ENCODE measurements at places on chromosomes 1 and 21.

DNA sequence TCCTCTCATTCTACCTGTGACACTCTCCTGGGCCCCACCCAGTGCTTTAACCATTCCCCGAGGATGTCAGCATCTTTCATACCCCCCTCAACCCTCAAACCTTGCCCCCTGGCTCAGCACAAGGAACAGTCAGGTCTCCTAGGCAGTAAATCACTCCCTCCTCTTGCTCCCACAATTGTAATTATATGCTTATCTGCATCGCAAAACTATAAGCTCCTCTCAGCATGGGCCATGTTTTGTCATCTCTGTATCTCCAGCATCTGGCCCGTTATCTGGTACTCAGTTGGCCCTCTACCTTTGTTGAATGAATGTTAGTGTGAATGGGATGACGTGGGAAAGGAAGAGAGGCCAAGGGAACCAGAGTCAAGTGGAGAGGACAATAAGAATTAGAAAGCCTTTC is 2.8 kb upstream of the ELOVL1 start:
- no peak for DNase-seq

DNA sequence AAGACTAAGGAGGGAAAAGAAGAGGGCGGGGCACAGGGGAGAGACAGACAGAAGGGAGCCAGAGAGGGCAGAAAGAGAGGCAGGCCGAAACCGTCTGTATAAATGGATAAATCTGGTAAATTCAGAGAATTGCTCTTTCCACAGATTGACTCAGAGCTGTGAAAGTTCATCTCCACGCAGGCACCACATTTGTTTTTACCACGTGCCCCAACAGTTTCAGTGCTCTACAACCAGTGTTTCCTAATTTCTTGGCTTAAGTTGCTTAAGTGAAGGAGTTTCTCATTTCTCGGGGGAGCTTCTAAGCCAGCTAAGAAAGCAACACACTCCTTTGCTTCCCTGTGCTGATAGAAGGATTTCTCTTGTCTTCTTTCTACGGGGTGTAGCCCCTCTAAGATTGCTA is 87.1 kb downstream of the ENAH start:
- no peak for DNase-seq

DNA sequence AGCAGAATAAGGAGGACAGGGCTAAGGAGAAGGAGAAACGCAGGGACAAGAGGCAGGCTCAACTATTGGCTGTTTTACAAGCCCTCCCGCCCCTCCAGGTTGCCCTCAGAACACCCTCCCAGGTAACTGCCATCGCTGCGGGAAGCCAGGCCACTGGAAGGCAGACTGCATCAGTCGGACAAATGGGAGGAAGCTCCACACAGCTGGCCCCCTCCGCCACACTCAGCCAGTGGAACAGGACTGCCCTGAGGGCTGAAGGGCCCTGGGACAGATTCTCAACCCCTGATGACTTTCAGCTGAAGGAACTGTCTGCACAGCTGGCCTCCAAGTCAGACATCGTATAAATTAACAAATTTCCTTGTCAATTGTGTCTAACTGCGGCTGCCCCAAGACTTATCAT is 21.8 kb downstream of the LRRC3 start:
- DNase-seq = no peak

DNA sequence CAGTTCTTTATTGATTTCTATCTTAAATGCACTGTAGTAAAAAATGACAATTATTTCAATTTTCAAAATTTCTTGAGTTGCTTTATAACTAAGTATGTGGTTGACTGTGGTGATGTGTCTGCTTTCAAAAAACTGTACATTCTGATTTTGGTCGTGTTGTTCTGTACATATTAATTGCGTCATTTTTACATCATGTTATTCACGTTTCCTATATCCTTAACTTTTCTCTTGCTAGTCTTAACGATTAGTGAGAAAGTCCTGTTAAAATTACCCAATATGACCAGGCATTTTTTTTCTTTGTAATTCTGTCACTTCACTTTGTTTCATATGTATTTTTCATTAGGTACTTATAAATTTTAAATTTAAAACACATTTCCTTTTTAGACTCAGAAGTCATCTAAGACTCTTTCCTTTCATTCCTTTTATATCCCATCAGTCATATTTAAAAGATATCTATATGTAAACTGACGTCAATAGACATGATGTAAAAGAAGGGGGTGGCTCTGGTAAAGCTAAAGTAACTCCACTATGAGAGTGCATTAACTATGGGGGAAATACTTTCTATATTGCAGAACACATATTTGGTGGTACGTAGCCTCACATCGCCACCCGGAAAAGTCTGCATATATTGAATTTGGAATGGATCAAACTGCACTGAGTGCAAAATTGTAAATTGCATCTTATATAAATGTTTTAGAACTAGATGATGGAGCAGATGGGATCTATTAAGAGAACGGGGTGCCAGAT is 1.1 kb upstream of the COA6 start:
- no peak for DNase-seq

DNA sequence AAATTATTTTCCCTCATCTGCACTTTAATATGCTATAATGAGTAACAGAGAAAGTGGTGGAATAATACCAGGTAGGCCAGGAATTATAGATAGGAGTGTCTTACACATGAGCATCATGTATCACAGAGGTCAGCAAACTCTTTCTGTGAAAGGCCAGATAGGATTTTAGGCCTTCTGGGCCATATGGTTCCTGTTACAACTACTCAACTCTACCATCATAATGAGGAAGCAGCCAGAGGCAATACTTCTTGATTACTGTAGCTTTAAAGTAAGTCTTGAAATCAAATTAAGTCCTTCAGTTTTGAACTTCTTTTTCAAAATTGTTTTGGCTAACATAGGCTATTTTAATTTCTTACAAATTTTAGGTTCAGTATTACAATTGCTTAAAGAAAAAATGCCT is 32.1 kb upstream of the IGSF3 start:
- DNase-seq = no peak

GRCh38 chr1:36905941-36906340 is 128.4 kb downstream of the GRIK3 start:
- DNase-seq = no peak

DNA sequence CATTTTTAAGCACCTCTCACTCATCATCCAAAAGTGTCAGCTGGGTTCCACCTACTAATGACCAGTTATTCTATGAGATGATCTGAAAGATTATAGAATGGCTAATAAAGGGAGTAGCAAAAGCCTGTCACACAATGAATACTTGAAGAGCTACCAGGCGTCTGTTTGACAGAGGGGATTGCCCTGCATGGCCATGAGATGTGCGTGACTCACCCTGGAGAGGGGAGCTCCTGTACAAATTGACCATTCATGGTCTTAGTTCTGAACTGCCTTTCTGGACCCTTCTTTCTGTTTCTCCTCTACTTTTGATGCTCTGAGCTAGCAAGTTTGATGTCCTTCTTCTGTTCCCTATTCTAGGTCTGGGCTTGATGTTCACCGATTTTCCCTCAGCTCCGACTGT is 85.2 kb upstream of the ABCD3 start:
- no peak for DNase-seq

- no peak for DNase-seq
Measured at GRCh38 chr1:20166051-20166450, 19.8 kb upstream of the UBXN10 start.

DNA sequence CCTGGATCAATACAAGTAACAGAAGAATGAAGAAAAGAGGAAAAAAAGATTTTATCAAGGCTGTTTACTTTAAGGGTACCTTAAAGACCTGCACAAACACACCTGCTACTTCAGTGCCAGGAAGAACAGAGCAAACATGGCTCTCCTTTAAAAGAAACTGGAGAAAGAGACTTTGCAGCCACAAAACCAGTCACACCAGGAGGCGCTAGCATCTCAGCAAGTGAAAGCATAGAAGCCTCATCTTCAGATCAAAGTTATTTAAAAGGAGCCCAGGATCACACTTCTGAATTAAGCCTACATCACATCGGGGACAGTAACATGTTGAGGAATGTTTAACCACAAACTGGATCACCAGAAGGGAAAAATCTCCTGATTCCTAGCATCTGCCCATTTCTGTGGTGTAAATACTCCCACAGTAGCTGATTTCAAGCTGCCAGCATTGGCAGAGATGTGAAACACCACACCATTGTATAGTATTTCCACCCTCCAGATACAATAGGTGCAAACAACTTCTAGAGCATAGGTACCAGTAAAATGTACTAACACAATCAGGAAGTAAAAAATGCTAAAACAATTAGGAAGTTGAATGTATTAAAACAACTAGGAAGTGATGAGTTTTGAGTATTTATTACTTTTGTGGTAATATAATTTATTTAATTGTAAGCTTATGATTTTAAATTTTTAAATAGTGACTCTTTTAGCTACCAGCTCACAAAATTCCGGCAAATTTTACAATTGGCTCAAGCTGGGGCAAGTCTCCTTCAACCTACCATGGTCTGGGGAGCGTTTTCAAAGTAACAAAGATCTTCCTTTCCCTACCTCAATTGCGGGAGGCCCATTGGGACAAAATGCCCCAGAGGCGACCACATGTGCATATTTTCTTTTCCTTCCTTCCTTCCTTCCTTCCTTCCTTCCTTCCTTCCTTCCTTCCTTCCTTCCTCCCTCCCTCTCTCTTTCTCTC is 105.3 kb upstream of the CLDN14 start:
- DNase-seq = peak; percentile 68

- DNase-seq = no peak
Measured at GRCh38 chr1:17039522-17039921, 14.3 kb downstream of the SDHB start.

DNA sequence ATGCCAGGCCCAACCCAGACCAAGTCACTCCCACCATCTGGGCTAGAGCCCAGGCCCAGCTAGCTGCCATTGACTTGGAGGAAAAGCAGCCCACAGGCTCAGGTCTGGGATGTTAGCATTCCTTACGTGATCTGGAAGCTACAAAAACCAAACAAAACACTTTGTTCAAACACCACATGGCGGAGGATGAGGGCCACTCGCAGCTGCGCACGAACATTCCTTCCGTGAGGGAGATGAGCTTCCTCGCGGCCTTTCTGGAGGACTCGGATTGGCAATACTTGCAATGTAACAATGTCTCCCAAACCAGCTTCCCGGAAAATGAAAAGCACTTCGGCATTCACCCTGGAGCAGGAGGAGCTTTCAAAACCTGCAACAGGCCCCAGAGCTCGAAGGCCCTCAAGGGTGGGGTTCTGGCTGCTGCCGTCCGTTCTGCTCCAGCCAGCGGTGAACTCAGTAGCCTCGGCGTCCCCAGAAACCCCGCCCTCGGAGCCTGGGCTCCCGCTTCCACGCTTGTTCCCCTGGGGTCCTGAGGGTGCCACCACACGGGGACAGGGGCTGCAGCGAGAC is 40.5 kb downstream of the COL6A1 start:
- DNase-seq = no peak

- DNase-seq = no peak
Measured at GRCh38 chr1:22252251-22252650, 109.4 kb upstream of the WNT4 start.

DNA sequence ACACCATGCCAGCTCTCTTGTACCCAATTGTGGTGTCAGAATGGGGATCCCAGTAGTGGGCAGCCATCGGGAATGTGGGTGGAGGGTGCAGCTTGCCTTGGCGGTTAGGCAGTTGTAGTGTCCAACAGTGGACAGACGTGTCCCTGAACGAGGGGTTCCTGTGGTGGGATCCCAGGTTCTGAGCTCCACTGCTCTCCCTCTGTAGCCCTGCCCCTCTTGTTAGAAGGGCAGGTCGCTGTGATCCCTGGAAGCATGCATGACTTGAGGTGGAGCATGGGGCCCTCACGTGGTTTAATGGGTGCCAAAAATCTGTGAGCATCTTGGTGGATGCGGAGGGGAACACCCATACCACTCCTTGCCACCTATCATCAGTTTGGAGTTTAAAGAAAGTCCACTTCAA is 4.3 kb downstream of the GALNT2 start:
- DNase-seq = no peak

DNA sequence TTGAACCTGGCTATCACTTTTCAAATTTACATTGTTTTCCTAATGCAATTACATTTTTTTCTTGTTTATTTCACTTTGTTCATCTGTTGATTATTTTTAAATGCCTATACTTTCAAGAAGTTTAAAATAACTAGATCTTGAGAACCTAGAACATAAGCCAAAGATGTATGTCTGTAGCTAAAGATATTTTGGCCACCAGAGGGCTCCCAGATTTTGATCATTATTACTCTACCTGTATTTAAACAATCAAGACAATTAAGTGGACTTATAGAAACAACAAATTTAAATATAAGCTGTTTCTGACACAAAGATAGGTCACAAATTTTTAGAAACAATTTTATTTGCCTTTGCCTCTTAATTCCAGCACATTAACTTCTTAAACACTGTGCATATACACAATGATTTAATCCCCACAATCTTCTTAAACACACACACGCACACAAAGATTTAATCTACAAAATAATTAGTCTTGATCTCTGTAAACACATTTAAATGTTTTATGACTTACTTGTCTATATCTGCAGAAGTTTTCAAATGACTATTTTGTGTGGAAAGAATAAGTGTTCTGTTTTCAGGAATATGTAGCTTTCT is 380.0 kb downstream of the DSCAM start:
- DNase-seq = no peak

DNA sequence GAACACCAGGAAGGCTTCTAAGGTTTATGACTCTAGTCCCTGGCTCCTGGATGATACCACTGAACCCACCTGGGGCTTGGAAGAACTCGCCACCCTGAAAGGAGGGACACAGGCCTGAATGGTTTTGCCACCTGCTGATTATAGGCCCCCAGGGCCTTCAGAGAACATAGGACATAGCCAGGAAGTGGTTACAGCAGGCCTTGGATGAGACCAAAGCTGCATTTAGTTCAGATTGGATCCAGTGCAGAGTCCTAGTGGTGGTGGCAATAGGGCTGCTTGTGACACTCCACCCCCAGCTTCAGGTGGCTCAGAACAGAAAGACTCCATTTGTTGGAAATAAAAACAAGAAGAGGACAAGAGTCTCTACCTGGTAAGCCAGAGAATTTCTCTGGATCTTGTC is 101.6 kb upstream of the PLPPR5 start:
- DNase-seq = peak; percentile 1

DNA sequence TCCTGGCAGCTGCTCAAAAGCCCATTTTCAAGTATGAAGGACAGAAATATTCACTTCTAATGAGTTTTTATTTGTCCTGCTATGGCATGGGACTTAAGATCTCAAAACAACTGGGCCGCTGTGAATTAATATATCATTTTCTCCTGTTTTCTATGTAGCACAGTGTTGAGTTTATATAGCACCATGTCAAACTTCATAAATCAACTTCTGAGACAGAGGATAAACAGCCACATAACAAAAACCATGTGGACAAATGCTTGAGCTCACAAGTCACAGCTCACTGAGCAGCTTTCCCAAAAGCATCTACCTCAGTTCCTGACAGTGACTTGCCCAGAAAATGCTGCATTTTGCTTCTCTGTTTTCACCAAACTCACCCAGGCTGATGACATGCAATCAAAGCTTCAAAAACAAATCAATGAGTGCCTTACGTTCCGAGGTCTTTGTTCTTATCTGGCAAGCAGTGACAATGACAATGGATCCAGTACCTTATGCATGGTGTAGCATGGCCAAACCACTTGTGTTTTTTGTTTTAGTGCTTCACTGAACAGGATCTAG is 722.6 kb downstream of the LRRIQ3 start:
- DNase-seq = no peak

GRCh38 chr1:98467586-98467985 is 193.9 kb upstream of the SNX7 start:
- DNase-seq = no peak
